ENCODE measurements at places on chromosomes 11 and 22.
A peak's percentile ranks its signal among the peaks of the same experiment; 100 is the strongest.

GRCh38 chr11:32779136-32779535 lies 15.3 kb downstream of the CCDC73 start:
- DNase-seq, result no peak

GRCh38 chr11:69497221-69497787 lies 15.8 kb downstream of the LINC01488 start:
- DNase-seq, result no peak

GRCh38 chr11:35632301-35632700 lies 14.0 kb downstream of the FJX1 start:
- DNase-seq, result no peak

DNA sequence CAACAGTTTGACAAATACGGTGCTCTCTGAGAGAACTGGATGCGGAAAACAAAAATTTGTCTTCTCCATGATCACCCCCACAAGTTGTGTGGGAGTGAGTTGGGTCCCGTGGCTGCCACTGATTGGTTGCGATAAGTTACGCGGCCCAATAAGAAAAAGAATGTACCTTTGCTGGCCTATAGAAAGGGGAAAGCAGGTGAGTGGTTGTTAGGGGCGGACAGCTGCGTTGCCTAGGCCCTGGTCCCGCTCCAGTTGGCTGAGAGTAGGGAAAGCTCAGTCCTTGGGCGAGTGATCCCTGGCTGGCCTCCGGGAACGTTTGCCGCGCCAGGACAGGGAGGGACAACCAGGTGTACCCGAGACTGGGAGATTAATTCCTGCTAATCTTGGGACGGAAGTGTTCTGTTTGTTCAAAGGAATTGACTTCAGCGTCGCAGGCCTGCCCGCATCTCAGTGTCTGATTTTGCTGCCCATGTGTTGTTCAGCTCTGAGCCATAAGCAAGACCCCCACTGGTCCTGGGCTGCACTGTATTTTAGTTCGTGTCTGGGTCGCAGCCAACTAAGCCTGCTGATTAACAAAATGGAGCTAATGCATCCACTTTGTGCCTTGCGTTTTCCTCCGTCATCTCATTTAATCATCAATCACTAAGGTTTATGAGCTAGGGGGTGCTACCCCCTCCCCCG lies 773 bp upstream of the SYVN1 start:
- DNase-seq, result peak; percentile 87

- DNase-seq, result no peak
These were observed 21.6 kb downstream of the NNMT start for GRCh38 chr11:114317787-114318137.

DNA sequence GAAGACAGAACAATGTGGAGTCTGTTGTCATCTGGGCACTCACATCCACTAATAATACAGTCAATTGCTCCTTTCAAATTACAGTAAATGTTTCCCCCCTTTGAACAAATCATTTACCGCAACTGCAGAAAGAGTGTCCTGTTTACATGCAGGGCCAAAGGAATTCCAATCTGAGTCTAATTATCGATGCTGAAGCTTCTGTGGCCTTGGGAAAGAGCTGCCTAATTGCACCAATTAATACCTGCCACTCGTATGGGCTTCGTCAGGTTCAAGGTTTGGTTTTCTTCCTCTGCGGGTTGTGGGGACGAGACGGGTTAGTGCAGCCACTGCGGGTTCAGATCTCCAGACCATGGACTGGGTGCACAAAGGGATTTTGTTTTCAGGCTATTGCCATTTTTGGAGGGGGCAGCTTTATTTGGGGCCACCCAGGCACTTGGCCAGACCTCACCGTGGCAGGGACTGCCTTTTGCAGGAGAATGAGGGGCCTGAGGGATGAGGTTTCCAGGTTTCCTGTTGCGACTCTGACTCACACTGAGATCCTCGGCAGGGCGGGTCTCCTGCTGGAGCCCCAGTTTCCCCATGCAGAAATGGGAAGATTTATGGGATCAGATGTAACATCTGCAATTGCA lies 147.6 kb downstream of the MIAT start:
- DNase-seq, result no peak

GRCh38 chr22:24510637-24511625 lies 15.8 kb downstream of the UPB1 start:
- DNase-seq, result no peak

DNA sequence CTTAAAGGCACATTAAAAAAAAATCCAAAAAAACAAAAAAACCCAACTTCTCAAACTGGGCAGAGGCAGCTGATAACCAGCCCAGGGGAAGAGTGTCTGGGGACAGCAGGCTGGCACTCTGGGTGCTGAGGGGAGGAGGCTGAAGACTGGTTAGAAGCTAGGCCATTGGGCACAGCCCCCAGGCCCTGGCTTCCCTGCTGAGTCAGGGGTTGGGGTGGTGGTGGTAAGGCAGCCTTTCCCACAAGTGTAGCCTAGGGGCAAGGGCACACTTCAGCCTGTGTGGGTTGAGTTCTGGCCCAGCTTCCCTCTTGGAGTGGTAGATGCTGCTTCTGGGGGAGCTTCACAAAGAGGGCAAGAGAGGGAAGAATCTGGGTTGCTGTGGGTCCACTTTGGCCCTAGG lies 16.3 kb upstream of the ARFGAP3 start:
- no peak for DNase-seq

DNA sequence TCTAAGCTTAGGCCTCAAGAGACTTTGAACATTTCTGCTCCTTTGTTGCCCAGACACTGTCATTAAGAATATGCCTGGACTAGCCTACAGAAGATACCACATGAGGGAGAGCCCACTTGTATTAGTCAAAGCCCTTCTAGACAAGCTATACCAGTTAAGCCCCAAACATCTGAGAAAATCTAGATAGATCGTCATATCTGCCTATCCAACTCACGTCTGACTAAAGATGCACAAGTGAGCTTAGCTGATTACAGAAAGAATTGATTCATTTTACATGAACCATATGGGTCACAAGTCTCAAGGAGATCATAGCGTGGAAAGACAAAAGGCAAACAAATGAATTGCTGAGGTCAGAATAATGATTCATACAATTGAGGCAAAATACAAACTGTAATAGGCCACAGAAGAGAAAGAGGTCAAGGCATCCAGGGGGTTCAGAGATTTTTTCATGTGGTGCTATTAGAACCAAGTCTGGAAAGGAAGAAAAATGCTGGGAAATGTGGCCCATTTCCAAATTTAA lies 1155.5 kb upstream of the TENM4 start:
- DNase-seq, result no peak

- no peak for DNase-seq
These were observed 65.4 kb downstream of the SHISAL1 start for GRCh38 chr22:44247346-44247745.

GRCh38 chr22:44847380-44847779 lies 95.0 kb downstream of the ARHGAP8 start:
- no peak for DNase-seq

GRCh38 chr11:93921695-93922468 lies 71.5 kb upstream of the VSTM5 start:
- DNase-seq, result peak; percentile 8

- no peak for DNase-seq
These were observed 315.0 kb downstream of the JRKL start for GRCh38 chr11:96704847-96705246.

DNA sequence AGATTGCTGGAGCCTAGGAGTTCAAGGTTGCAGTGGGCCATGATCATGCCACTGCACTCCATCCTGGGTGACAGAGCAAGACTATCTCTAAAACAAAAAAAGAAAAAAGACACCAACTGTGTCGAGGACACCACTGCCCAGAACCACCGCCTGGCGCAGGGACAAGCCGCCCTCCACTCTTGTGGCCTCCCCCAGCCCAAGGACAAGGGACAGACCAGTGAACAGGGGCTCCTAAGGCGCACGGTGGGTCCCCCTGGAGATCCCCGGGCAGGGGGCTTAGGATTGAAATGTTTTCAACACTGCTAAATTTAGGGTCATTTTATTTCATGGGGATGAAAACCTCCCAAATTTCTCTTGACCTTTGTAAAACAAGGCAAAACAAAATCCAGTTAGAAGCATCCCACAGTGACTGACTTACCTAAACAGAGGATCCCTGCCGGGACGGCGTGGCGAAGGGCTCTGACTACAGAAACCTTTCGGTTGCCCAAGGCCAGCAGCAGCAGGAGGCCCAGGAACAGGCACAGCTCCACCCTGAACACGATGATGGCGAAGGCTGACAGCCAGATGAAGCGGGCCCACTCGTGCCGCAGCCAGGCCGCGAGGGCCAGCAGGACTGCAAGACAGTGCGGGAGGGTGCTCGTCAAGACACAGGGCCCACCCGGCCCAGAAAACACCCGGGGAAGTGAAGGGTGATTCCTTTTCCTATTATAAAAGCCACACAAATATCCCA lies 8.6 kb downstream of the ALG12 start:
- DNase-seq, result no peak

GRCh38 chr11:30196400-30197206 lies 34.2 kb upstream of the FSHB start:
- peak; percentile 19 for DNase-seq

- no peak for DNase-seq
These were observed 5.3 kb downstream of the KCNE3 start for GRCh38 chr11:74462009-74462408.

GRCh38 chr11:16167706-16168487 lies 188.4 kb downstream of the SOX6 start:
- no peak for DNase-seq

DNA sequence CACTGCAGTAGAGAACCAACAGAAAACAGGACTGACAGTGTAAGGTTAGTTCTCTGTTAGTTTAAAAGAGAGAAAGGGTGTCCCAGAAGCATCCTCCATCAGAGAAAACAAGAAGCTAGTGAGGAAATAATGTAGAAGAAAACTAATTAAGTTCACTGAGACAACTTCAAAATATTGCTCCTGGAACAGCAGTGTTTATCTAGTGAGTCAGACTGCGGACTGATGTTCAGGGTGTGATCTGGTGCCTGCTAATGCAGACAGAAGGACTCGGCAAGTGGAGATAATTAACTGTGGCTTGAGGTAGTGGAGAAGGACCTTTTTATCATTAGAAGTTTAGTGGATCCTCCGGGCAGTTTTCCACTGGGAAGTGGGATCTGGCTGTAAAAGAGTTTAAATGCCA lies 55.4 kb downstream of the CDON start:
- DNase-seq, result no peak

DNA sequence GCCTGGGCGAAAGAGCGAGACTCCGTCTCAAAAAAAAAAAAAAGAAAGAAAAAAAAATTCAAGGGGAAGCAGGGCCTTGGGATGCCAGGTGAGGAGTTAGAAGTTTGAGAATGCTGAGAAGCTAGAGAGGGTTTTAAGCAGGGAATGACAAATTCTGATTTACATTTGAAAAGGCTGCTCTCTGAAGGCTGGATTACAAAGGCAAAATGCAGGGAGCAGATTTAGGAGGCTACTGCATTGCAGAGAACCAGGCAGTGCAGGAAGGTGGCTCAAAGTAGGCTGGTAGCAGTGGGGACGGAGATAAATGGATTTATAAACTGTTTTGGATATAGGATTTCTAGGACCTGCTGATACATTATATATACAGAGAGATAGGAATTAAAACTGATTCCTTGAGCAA lies 66.6 kb downstream of the KCNC1 start:
- DNase-seq, result no peak

- no peak for DNase-seq
These were observed 21.9 kb downstream of the ZMAT5 start for GRCh38 chr22:29744902-29745301.

GRCh38 chr22:17910561-17911311 lies 113.6 kb downstream of the MICAL3 start:
- DNase-seq, result no peak

DNA sequence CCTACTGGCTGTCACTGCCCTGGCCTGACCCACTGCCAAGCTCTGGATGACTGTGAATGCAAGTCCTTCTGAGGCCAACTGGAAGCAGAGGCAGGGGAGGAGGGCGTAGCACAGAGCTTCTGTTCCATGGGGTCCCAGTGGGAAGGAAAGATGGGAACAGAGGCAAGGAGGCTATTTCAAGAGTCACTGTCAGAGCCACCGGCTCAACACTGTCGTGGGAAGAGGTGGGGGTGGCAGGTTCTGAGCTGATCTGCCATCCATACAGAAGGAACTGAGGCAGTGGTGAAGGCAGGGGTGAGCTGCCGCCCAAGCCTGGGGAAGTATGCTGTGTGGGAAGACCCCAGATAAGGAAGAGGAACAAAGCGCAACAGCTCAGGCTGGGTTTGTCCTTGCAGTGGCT lies 54.7 kb downstream of the SGSM3 start:
- no peak for DNase-seq

DNA sequence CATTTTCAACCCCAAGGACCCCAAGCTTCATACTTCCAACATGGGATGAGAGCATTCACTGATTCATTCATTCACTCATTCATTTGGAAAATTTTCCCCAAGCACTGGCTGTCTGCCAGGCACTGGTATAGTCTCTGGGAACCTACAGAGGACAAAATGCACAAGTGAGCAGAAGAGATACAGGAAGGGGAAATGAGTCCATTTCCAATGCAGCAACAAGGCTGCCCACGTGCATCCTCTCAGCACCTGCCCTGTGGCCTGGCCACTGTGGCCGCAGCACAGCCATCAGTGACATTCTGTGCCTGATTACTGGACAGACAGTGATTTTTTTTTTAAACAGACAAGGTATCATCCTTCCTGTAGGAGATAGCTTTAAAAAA lies 96.0 kb upstream of the PITPNB start:
- DNase-seq, result no peak

- DNase-seq, result no peak
These were observed 3.2 kb downstream of the TAF1D start for GRCh38 chr11:93737904-93738612.

GRCh38 chr11:20670932-20671403 lies 1.6 kb downstream of the NELL1 start:
- no peak for DNase-seq

DNA sequence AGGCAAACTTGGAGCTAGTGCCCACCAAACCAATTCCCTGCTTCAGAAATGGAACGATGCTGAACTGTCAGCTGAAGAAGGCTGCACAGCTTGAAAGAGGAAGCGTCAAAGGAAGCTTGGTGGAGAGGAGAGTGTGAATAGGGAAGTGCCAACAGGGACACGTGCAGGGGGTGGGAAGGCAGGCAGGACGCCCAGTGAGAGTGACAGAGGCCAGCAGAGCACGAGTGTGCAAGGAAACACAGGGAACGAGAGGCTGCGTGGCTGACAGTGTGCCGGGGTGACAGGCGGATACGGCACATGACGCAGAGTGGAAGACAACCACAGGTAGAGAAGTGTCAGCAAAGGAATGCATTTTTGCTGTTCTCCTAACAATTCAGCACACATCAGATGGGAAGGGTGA lies 196.4 kb downstream of the LARGE1 start:
- DNase-seq, result no peak
